Stimulated activated CD8-positive, alpha-beta memory T cell treated with anti-CD3 and anti-CD28 coated beads, Interleukin-15, amount 100 ng/mL, for 1 hour (primary cell): ENCODE measurements at places on chromosomes 4 and X.

DNA sequence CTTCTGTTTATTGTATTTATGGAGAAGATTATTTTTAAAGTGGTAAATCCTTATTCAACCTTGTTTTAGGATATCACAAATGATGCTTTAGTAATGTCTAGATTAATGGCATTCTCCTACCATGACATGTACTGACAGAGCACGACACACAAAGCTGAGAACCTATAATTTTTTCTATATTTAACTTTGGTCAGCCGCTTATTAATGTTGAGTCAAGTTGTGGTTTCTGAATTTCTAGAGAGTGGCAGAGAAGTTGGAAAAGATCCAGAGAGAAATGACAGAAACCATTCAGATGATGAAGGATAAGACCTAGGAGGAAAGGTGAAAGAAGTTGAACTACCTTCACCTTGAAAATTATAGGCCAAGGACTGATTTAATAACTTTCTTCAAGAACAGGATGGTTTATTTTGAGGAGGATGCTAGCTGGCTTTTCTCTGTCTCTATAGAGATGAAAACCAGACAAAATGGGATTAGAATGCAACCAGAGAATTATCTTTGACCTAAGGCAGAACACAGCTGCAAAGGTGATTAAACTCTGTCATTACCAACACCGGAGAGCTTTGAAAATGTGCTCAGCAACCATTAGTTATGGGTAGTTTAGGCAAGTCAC lies 62.6 kb upstream of the TSPAN5 start:
- no peak for DNase-seq

GRCh38 chr4:68346461-68346860 lies 3.4 kb downstream of the YTHDC1 start:
- DNase-seq = no peak

- DNase-seq = no peak
These were observed 29.4 kb upstream of the CENPU start for GRCh38 chr4:184763150-184763780.

- DNase-seq = no peak
These were observed 6.2 kb upstream of the FHDC1 start for GRCh38 chr4:152929888-152930287.

- DNase-seq = no peak
These were observed 183.1 kb downstream of the HS6ST2 start for GRCh38 chrX:132775263-132775823.

DNA sequence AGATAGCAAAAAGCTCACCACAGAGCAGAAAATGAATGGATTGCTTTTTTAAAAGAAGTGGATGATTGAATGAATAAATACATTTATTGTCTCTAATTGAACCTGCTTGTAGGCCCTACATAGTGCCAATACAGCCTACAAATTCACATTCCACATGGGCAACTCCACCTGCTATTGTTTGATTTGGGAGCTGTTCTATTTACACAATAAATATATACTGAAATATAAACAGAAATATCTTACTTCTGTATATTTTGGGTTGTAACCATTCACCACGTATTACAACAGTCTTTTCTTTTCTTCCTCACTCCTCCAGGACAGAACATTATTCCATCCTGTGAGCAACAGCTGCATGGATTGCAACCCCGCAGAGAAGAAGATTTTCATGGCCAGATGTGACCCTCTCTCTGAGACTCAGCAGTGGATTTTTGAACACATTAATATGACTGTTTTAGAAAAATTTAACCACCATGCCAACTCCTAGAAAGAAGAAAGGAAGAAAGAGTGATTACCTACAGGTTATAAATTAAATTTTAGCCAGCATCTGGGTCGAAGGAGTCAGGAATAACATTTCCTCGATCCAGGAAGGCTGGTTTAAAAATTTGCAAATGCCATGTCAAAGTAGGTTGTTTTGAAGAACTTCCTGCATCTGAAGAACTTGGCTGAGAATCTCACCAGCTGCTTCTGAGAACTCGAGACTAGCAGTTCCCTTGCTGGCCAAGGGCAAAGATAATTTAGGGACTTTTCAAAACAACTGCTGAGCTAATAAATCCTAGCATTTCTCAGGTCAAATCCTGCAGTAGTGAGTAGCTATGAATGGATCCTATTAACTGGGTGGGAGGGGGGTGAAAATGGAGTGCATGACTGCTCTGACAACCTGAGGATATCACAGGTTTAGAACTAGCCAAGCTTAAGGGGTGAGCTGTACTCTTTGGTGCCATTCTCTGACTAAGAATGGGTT lies 128.7 kb upstream of the GALNT7 start:
- DNase-seq = no peak

- DNase-seq = no peak
These were observed 984.4 kb upstream of the PABPC4L start for GRCh38 chr4:135186002-135186401.

- DNase-seq = no peak
These were observed 201.0 kb downstream of the FBXW7 start for GRCh38 chr4:152334931-152335330.

DNA sequence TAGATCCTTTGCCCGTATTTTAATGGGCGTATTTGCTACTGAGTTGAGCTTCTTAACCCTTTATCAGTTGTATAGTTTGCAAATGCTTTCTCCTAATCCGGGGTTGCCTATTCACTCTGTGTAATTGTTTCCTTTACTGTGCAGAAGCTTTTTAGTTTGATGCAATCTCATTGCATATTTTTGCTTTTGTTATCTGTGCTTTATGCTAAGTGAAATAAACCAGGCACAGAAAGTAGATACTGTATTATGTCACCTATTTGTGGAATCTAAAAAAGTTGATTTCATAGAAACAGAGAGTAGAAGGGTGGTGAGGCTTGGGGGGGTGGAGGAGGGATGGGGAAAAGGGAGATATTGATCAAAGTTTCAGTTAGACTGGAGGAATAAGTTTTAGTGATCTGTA lies 17.7 kb downstream of the OGT start:
- no peak for DNase-seq

- DNase-seq = no peak
These were observed 167.2 kb upstream of the ANK2 start for GRCh38 chr4:112882286-112882685.

DNA sequence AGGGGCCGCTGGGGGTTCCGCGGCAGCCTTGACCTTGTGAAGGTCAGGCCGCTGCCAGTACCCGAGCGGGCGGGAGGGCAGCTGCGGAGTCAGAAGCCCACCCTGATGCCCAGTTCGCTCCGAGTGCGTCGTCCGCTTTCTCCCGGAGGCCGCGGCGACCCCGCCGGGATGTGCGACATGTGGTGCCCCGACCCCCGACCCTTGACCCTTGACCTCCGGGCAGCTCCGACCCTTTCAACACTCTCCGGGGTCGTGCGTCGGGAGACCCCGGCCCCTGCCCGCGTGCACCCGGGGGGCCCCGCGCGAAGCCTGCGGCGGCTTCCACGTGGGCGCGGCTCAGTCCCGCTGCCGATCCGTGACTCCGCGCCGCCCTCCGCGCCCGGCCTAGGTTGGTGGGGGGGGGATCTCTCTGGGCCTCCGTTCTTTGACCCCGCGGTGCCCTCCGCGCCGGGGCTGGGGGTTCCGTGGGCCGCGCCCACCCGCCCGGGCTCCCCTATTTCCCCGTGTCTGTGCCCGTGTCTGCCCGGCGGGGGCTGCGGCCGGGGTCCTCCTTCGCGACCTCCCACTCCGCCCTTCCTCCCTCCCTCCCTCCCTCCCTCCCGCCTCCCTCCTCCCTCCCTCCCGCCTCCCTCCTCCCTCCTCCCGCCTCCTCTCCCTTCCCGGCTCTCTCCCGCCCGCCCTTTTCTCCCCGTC lies 609 bp upstream of the SLC25A6 start:
- DNase-seq = no peak

- DNase-seq = no peak
These were observed 12.5 kb upstream of the ART3 start for GRCh38 chr4:76061982-76062381.

DNA sequence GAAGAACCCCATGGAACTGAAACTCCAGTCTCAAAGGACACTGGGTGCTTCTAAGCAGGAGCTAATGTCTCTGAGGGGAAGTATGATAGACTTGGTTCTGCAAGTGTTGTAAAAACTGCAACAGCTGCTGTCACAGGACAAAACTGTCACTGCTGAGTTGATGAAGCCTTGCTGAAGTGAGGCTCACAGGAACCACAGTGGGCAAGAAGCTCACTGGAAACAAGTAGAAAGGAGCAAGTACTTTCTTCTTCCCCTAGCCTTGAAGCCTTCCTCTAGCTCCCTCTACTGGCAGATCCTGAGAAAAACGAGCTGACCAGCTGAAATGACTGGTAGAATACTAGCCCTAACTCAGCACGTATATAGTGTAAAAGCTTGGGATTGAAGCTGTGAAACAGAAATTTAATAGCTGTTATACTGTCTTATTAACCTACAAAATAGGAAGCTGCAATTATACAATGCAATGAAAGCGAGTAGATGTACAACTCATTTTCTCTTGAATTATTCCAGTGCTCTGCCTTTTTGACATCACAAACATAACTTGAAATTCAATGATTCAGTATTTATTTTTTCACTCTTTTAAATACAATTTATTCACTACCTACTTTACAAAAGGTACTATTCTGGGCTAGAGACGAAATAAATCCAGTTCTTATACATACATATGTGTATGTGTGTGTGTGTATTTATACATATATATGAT lies 91.4 kb downstream of the GABRB1 start:
- DNase-seq = peak; percentile 11

GRCh38 chr4:20378181-20378580 lies 126.5 kb downstream of the SLIT2 start:
- DNase-seq = no peak

DNA sequence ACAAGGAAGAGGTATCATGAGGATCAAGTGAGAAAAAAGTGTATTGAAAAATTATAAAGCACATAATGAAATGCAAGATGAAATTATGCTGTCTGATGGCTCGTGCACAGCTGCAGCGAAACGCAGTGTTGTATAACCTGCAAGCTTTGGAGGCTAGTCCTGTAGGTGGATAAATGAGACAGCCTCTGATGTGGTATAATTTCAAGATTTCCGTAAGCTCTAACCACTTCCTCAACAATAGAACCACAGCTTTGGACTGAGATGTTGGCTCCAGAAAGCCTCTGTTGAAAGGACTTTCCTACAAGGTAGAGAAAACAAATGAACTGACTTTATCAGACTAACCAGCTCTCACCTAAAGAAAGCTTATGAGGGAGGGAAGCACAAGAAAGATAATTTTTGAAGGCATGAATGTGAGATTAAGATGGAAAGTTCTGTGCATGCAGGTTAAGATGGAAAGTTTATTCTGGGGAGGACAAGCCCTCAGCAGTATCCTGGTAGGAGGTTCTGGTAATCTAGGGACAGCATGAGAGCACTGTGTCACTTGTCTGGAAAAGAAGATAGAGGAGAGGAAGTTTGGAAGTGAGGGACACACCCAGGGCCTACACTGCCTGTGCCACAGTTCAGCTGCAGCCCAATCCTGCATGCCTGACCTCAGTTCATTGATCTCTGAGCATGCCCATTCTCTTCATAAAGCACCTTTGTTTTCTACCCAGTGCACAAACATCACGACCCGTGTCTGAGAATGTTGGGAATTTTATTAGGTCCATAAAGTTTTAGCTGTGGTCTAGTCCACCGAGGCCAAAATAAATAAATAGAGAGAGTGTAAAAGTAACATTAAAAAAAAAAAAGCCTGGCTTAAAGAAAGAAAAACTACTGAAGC lies 161.5 kb upstream of the SFRP2 start:
- no peak for DNase-seq

- DNase-seq = no peak
These were observed 639.0 kb downstream of the CENPC start for GRCh38 chr4:66906314-66906713.

DNA sequence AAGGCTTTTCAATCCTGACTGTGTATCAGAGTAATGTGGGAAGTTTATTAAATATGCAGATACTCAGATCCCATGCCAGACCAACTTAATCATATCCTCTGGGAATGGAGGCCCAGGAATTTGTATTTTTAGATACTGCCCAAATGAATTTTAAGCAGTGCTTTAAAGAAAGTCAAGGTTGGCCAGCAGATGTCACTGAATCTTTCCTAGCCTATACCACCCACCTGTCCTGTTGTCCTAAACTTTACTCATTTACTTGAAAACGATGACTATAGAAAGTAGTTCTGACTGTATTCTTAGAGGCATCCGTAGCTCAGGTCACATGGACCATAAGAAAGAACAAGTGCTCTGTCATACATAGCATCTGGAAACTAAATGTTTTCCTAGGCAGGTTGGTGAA lies 79.9 kb downstream of the AMOT start:
- no peak for DNase-seq

DNA sequence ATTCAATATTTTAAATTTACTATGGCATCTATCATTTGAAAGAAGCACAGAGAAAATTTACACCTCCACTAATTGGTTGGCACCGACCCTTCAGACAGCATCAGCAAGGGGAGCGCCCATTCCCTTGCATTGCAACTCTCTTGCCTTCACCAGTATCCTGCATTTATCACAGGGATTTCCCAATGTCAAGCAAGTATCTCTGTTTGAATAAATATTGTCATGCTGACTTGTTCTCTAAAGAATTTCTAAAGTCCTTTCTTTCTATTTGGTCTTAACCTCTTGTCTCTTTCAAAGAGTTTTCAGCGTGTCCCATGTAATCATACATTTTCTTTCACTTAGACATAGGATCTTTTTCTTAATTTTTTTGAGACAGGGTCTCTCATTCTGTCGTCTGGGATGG lies 10.4 kb downstream of the DCTD start:
- DNase-seq = no peak

DNA sequence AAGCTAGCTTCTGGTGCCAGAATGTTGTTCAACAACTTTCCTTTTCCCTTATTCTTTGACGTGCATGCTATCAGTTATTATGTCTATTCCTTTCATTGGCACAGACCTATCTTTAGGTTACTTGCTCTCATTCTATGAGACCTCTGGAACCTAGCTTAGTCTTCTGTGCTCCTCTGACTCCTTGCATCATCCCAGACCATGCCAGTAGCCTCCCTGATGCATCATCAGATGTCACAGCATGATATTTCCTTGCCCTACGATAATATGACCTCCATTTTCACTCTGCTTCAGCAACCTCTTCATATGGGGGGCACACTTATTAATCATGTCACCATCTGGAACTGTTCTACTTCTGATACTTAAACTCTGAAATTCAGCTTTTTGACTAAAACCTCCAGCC lies 37.2 kb downstream of the CLCN5 start:
- no peak for DNase-seq

DNA sequence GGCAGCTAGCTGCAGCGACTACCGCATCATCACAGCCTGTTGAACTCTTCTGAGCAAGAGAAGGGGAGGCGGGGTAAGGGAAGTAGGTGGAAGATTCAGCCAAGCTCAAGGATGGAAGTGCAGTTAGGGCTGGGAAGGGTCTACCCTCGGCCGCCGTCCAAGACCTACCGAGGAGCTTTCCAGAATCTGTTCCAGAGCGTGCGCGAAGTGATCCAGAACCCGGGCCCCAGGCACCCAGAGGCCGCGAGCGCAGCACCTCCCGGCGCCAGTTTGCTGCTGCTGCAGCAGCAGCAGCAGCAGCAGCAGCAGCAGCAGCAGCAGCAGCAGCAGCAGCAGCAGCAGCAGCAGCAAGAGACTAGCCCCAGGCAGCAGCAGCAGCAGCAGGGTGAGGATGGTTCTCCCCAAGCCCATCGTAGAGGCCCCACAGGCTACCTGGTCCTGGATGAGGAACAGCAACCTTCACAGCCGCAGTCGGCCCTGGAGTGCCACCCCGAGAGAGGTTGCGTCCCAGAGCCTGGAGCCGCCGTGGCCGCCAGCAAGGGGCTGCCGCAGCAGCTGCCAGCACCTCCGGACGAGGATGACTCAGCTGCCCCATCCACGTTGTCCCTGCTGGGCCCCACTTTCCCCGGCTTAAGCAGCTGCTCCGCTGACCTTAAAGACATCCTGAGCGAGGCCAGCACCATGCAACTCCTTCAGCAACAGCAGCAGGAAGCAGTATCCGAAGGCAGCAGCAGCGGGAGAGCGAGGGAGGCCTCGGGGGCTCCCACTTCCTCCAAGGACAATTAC lies 1.4 kb downstream of the AR start:
- DNase-seq = no peak

- DNase-seq = no peak
These were observed 39.3 kb downstream of the ELF2 start for GRCh38 chr4:139137763-139138162.
